ENCODE measurements at places on chromosomes 7 and 10.
A peak's percentile ranks its signal among the peaks of the same experiment; 100 is the strongest.

- no peak for DNase-seq
Measured at GRCh38 chr7:26584326-26584725, 280.1 kb downstream of the SKAP2 start.

DNA sequence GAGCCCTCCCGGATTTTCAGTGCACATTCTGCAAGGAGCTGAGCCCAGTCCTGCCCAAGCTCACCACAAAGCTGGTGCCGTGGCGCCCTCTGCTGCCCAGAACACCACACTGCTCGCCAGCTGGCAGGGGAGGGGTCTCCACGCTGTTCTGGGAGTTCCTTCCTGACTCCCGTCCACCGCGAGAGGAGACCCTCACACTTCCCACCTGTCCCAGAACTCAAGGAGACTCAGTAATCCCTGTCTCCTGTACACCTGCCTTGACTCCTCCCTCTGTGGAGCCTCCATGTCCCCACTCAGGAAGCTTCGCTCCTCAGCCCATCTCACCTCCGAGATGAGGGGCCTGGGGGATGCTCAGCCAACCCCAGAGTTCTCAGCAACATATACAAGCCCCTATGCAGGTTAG is 11.3 kb downstream of the C10orf105 start:
- DNase-seq, result peak; percentile 40

DNA sequence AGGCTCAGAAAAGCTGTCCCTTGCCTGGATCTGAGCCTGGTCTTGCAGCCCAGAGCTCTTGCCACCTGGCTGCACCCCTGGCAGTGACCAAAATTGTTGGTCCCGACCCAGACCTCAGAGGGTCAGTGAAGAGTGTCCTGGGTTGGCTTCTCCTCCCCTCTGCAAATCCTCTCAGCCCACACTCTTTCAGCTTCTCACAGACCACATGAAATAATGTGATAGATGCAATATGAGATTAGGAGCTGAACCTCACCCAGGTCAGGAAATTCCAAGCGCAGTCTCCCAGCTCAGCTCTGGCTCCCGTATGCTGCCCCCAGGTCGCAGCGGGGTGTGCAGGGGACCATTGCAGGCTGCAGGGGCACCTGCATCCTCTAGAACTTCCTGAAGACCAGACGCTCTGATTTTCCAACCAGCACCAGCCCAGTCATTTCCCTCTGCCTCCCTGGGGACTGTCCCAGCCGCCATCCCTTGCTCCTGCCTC is 19.6 kb upstream of the RET start:
- no peak for DNase-seq

- DNase-seq, result peak; percentile 36
Measured at GRCh38 chr7:43905209-43905946, 1.0 kb downstream of the URGCP start.

DNA sequence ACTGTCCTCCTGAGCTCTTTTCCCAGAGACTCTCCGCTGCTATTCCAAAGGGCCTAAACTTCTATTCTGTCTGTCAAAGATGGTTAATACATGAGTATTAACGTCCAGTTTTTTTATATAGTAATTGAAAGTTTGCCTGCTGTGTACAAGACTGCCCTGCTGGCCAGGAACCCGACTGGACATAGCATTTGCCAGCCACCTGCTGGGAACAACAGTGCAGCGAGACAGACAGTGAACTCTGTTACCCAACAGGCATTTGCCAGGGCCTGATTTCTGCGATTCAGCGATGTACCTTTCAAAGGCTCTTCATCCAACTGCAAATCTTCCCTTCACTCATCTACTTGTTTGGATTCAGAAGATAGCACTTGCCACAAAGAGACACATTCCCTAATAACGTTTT is 128.8 kb upstream of the SEM1 start:
- DNase-seq, result no peak

GRCh38 chr10:99461230-99461629 is 30.8 kb upstream of the GOT1 start:
- peak; percentile 12 for DNase-seq

DNA sequence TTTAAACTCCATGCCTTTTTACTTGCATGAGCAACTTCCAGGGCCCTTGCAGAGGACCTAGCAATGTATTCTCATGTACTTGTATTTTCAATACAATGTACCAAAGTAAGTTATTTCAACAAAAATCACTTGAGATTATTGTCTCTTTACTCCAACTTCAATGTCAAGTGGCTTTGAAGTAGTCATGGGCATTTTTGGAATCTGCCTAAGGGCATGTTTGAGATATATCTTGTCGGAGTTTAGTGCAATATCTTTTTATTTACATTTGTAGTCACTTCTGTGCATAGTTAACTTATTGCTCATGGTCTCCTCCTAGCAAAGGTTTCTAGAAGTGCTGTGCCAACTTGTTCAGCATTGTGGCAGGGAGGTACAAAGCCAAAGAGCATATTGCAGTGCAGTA is 508.7 kb upstream of the SEMA3D start:
- DNase-seq, result peak; percentile 27

DNA sequence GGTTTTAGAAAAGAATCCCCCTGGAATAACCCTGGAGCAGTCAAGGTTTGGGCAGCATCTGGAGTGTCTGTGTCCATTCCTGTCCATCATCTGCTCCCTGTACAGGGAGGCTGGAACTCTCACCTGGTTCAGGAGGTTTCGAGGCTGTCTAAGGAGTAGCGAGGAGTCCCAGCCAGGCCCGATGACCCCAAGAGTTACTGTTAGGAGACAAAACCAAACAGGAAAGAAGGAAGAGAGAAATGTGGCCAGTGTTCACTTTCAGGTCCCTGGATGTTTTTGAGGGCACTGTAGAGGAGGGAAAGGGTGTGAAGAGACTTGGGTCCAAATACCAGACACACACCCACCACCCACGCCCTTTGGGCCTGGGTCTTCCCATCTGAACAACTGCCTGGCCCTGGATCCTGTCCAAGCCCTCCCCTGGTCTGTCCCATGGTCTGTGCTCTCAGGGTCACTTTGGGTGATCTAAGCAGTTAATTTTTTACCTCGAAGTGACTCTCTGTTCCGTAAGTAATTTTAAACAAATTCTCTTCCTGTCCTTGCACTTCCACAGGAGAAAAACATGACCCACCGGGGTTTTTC is 117.1 kb downstream of the ZMIZ1 start:
- DNase-seq, result no peak

Measured in fibroblast of the aortic adventitia (primary cell).